Fibroblast of skin of right biceps (primary cell): ENCODE measurements at places on chromosomes 1 and 21.

- no peak for DNase-seq
Observed at GRCh38 chr1:225896937-225897549, 8.1 kb upstream of the LEFTY1 start.

- no peak for DNase-seq
Observed at GRCh38 chr1:26287811-26288210, 7.9 kb downstream of the SH3BGRL3 start.

- DNase-seq: no peak
Observed at GRCh38 chr1:184945029-184945428, 29.3 kb downstream of the NIBAN1 start.

GRCh38 chr21:37503848-37504467, 137.4 kb downstream of the DYRK1A start:
- peak; percentile 76 for DNase-seq

GRCh38 chr1:22530715-22531114, 32.6 kb upstream of the EPHA8 start:
- DNase-seq: no peak

GRCh38 chr1:93595743-93596142, 85.9 kb downstream of the BCAR3 start:
- DNase-seq: peak; percentile 61

GRCh38 chr1:173333581-173333980, 126.5 kb upstream of the TNFSF4 start:
- peak; percentile 31 for DNase-seq

GRCh38 chr1:208766832-208767231, 522.6 kb upstream of the PLXNA2 start:
- DNase-seq: no peak

GRCh38 chr1:150151291-150152181, 1.8 kb downstream of the PLEKHO1 start:
- DNase-seq: peak; percentile 45

DNA sequence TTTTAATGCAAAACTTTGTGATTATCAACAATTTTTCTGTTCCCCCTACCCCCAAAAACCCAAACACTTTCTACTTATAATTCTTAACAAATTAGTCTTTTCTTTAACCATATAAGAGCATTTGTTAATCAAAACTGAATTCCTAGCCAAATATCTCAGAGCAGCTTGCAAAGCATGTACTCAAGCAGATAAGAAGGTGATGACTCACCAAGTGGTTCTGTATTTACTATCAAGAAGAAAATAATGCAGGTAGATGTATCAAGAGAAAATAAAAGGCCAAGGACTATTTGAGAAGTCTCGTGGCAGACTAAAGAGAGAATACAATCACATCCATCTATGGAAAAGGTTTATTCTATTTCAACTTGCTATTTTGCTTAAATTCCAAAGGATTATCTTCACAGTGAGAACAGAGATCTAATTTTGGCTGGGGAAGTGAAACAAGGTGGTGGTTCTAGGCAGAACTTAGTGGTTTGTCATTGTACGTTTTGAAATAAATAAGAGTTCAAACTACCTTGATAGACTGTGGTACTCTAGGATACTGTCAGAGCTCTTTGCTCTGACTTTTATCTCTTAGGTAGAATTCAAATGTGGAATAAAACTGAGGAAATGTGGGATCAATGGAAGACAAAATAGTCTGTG, 94.7 kb upstream of the NRIP1 start:
- no peak for DNase-seq

GRCh38 chr1:61274939-61275338, 192.6 kb downstream of the NFIA start:
- no peak for DNase-seq

GRCh38 chr1:215277532-215277931, 195.0 kb downstream of the KCNK2 start:
- DNase-seq: peak; percentile 58

DNA sequence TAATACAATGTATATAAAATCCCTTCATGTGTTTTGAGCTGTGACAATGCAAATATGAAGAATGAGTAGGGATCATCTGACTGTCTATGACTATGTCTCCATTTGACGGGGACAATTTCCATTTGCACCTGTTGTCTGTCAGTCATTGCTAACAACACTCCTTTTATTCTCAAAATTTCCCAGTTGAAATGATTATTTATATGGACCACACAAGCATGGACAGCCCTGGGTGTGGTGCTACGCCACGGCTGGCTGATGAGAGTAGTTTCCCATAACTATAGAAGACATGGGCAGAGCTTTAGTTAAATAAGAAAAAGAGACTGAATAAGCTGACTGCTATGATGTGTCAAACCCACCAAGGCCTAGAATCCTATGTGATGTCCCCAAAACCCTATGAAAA, 135.8 kb downstream of the MAP3K21 start:
- DNase-seq: no peak

DNA sequence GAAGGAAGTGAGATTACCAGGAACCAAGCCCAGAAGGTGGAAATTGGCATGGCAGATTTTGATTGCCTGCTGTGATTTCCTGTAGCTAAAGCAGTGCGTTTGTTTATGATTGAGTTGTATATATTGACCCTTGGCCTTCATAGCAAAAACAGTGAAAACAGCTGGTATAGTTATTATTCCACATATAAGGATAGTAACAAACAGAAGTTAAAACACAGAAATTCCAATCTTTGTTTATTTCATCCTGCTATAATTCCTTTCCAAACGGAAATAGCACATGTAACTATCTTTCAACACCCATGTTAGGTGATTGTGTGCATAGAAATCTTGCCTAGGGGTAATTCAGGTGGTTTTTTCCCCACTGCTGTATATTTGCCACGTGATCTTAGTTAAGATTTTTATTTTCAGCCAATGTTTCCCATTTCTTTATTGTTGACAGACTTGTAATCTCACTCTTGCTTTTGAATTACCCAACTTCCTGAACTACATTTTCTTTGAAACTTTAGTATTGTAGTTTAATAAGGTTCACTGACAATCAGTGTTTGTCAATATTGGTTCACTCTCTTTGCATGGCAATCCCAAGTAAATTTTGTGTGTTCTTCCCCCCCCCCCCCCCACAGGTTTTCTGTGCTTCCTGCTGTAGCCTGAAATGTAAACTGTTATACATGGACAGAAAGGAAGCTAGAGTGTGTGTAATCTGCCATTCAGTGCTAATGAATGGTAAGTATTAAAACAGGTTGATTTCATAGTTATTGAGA, 102.7 kb downstream of the CC2D1B start:
- no peak for DNase-seq

GRCh38 chr1:59271561-59272260, 25.2 kb upstream of the FGGY start:
- no peak for DNase-seq
